ENCODE measurements at places on chromosomes 6 and 20.

GRCh38 chr6:56742122-56742791 lies 99.6 kb upstream of the DST start:
- DNase-seq = no peak

DNA sequence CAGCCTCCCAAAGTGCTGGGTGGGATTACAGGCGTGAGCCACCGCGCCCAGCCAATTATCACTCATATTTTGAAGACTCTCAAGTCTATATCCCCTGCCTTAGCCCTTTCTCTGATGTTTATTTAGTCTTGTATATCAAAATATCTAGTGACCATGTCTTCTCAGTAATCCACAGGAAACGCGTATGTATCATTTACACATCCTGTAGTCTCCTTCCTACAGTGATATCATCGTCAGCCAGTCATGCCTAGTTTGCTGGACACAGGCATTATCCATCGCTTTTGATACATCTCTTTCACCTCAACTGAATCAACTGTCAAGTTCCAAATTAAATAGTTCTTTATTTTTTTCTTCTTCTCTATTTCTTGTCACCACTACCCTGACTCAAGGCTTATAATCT lies 223.7 kb downstream of the NKAIN2 start:
- no peak for DNase-seq

DNA sequence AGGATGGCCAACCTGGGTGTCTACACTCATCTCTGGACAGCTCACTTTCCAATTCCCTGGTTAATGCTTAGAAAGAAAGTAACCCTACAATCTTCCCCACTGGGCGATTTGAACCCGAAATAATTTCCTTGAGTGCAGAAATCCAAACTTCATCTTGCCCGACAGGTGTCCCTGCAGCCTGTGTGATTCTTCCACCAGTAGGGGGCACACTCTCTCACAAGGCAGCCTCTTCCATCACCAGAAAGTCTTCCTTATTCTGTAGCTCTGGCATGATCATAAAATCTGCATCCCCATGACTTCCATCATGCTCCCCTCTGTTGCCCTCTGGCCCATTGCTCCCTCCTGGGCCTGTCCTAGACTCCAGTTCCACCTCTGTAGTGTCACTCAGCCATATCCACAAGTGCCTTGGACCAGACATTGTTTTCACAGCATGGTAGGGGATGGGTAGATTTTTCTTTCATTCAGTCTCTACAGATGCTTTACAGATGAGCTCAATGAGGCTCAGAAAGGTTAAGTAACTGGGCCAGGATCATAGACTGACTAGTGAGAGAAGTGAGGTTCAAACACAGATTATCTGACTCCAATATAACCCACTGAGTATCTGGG lies 170.4 kb upstream of the SPTLC3 start:
- no peak for DNase-seq

DNA sequence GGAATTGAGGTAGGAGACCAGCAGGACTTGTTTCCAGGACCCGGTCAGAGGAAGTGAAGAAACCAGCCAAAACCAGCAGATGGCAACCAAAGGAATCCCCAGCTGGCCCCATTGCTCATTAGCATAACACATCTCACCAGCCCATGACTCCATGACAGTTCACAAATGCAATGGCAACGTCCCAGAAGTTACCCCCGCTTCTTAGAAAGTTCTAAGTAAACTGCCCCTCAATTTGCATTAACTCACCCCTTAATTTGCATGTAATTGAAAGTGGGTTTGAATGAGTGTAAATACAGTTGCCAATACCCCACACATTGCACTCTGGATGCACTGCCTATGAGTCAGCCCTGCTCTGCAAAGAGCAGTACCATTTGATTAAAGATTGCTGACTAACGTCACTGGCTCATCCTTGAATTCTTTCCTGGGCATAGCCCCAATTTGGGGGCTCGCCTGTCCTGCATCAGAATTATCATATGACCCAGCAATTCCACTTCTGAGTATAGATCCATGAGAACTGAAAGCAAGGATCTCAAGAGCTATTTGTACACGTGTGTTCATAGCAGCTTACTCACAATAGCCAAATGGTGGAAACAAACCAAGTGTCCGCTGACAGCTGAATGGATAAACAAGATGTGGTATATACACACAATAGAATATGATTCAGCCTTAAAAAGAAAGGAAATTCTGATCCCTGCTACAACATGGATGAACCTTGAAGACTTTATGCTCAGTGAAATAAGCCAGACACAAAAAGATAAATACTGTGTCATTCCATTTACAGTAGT lies 36.4 kb downstream of the MYLK4 start:
- DNase-seq = no peak

- no peak for DNase-seq
These were observed 39.7 kb downstream of the KIF16B start for GRCh38 chr20:16533502-16533901.

DNA sequence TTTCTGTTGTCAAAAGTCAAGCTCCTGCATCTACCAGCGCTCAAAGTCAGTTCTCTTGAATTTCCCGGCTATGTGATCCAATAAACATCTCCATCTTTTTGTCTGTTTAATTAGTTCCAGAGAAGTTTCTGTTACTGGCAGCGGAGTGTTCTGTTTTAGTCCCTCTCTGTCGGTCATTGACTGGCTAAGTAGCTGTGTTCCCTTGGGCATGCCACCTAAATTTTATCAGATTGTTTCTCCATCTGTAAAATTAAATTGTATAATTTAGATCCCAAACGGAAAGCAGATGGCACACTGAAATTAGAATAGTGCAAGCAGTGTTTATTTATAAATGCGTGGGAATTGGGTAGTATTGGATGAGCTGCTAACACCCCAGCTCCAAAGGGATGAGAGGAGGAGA lies 29.7 kb upstream of the PRL start:
- no peak for DNase-seq

- DNase-seq = no peak
These were observed 55.8 kb upstream of the IYD start for GRCh38 chr6:150312844-150313584.

GRCh38 chr20:57667924-57668782 lies 41.7 kb downstream of the PMEPA1 start:
- DNase-seq = no peak

- no peak for DNase-seq
These were observed 113.6 kb upstream of the ID4 start for GRCh38 chr6:19723545-19723944.

DNA sequence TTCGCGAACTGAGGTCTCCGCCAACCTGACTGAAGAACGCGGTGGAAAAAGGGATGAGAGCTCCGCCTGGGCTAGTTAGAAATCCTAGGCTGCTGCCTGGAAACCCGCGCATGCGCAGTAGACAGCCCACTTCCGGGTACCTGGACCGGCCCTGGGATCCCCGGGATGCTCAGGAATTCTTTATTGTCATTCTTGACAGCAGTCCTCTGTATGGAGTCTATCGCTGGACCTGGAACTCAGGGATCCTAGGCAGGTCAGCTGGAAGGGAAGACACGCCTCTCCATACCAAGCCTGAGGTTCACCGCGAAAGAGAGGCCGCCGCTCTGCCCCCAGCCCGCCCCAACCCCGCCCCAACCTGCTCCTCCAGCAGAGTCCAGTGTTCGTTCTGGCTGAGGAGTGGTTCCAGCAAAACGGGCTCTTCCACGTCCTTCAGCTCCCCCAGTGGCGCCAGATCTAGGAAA lies 1379.2 kb upstream of the DEFB115 start:
- DNase-seq = no peak

GRCh38 chr6:2155206-2155605 lies 90.2 kb downstream of the GMDS start:
- DNase-seq = no peak

Data from C1 segment of cervical spinal cord (tissue), 14 donors.